Occipital lobe (tissue), 3 donors: ENCODE measurements at places on chromosomes 1 and 21.

DNA sequence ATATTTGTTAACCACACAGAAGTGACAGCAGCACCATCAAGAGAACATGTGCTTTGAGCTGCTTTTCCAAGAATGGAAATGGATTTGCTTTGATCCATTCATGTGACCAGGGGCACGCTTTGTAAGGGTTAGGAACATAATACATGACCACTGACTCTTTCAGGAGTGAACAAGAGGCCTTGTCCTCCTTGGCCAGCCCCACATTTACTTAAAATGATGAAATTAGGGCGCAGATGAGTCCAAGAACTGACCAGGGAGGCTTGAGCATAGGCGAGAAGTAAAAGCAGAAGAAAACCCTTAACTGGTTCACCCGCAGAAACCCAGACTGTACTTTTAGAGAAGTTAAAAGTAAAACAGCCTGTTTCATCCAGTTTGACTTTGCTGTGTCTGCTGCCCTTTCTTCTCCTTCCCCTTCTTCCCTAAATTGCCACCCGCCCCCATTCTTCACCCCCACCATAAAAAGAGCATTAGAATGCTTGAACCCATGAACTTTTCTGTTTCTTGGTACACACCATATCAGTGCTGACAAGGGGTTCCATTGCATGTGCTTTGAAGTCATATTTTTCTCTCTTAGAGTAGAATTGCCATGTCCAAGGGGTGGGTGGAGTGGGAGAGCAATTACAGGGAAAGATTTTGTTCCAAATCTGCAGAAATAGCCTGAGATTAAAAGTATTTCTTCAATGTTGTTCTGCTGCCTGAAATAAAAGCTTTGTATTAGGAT, 2.6 kb upstream of the GLUL start:
- DNase-seq: no peak

DNA sequence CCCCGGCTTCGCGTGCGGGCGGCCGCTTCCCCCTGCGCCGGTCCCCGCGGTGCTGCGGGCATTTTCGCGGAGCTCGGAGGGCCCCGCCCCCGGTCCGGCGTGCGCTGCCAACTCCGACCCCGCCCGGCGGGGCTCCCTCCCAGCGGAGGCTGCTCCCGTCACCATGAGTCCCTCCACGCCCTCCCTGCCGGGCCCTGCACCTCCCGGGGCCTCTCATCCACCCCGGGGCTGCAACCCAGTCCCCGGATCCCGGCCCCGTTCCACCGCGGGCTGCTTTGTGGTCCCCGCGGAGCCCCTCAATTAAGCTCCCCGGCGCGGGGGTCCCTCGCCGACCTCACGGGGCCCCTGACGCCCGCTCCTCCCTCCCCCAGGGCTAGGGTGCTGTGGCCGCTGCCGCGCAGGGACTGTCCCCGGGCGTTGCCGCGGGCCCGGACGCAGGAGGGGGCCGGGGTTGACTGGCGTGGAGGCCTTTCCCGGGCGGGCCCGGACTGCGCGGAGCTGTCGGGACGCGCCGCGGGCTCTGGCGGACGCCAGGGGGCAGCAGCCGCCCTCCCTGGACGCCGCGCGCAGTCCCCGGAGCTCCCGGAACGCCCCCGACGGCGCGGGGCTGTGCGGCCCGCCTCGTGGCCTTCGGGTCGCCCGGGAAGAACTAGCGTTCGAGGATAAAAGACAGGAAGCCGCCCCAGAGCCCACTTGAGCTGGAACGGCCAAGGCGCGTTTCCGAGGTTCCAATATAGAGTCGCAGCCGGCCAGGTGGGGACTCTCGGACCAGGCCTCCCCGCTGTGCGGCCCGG, 159.2 kb downstream of the RUNX1 start:
- DNase-seq: no peak

- no peak for DNase-seq
Measured at GRCh38 chr1:9350013-9350908, 57.6 kb downstream of the SPSB1 start.

DNA sequence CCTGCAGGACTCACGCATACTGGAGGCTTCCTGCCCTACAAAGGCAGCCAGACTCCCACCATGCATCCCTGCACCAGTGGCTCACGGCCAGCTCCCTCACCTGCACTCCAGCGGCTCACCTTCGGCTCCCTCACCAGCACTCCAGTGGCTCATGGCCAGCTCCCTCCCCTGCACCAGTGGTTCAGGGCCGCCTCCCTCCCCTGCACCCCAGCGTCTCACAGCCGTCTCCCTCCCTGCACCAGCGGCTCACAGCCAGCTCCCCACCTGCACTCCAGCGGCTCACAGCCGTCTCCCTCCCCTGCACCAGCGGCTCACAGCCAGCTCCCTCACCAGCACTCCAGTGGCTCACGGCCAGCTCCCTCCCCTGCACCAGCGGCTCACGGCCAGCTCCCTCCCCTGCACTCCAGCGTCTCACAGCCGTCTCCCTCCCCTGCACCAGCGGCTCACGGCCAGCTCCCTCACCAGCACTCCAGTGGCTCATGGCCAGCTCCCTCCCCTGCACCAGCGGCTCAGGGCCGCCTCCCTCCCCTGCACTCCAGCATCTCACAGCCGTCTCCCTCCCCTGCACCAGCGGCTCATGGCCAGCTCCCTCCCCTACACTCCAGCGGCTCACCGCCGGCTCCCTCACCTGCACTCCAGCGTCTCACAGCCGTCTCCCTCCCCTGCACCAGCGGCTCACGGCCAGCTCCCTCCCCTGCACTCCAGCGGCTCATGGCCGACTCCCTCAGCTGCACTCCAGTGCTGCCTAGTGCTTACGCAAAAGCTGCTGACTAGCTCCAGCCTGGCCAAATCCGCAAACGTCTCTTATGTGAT, 324.5 kb downstream of the NPHP4 start:
- no peak for DNase-seq

DNA sequence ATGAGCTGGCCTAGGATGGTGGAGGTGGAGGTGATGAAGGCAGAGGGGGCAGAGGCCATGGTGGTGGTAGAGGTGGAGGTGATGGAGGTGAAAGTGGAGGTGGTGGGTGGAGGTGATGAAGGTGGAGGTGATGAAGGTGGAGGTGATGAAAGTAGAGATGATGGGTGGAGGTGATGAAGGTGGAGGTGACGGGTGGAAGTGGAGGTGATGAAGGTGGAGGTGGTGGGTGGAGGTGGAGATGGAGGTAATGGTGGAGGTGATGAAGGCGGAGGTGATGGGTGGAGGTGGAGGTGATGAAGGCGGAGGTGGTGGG, 19.7 kb upstream of the NPHP4 start:
- no peak for DNase-seq

DNA sequence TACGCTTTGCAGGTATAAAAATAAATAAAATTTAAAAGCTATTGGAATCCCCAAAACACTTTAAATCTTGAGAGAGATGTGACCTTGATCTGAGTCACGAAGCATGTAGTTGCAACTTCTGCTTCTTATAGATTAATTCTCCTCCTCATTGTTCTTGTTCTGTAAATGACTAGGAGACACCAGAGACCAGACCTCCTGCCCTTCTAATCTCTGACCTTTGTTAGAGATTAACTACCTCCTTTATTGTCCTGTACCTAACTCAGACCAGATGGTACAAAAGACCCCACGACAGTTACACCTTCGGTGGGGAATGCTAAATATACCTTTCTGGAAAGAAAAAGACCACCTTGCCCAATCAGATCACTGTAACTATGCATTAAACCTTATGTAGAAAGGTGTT, 76.9 kb upstream of the NEK2 start:
- DNase-seq: no peak

GRCh38 chr1:92075311-92075710, at the start of gene SETSIP:
Gene SETSIP, minus strand, starts transcription at chr1:92075411. Its CDS starts 0 bp downstream, at chr1:92075411.
- no peak for DNase-seq

GRCh38 chr1:232346844-232347243, 283.1 kb downstream of the SIPA1L2 start:
- DNase-seq: no peak

DNA sequence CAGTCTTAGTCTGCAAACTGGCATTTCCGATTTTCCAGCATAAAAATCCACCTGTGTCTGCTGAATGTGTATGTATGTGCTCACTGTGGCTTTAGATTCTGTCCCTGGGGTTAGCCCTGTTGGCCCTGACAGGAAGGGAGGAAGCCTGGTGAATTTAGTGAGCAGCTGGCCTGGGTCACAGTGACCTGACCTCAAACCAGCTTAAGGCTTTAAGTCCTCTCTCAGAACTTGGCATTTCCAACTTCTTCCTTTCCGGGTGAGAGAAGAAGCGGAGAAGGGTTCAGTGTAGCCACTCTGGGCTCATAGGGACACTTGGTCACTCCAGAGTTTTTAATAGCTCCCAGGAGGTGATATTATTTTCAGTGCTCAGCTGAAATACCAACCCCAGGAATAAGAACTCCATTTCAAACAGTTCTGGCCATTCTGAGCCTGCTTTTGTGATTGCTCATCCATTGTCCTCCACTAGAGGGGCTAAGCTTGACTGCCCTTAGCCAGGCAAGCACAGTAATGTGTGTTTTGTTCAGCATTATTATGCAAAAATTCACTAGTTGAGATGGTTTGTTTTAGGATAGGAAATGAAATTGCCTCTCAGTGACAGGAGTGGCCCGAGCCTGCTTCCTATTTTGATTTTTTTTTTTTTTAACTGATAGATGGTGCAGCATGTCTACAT, 2.5 kb upstream of the OLFML3 start:
- no peak for DNase-seq

DNA sequence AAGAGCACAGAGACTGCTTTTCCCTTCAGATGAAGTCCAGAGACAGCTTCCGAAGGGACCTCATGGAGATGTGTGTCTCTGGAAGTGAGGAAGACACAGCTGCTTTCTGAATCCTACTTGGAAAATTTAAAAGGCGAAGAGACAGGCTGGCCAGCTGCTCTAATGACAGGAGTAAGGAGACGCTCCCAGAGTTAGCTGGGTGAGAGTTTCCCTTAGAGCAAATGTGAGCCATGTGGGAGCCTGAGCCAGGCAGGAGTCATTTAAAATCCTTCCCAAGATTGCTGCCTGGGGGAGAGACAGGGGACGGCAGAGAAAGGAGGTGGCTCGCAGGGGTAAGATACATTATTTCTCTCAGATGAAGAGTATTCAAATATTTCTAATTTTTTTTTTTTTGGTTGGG, 53.1 kb downstream of the ZNF326 start:
- no peak for DNase-seq

GRCh38 chr1:56125316-56125715, 454.0 kb downstream of the PLPP3 start:
- no peak for DNase-seq

GRCh38 chr1:153567621-153568366, 2.1 kb upstream of the S100A2 start:
- no peak for DNase-seq

DNA sequence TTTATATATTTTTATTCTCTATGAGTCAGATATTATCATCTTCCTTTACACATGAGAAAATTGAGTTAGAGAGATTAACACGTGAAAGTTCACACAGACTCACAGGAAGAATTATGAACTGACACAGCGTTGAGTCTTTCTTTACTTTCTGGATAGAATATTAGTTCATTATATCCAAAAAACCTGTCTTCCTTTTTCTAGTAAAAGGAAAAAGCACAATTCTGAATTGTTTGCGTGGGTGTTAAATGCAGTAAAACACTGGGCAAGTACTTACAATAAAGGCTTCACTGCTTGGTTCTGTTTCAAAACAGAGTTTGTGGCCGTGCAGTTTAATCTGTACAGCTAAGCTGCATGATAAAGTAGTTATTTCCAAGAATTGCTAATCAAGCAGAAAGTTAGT, 10.8 kb downstream of the MAGI3 start:
- no peak for DNase-seq

- no peak for DNase-seq
Measured at GRCh38 chr1:8374812-8375211, 56.9 kb downstream of the SLC45A1 start.

DNA sequence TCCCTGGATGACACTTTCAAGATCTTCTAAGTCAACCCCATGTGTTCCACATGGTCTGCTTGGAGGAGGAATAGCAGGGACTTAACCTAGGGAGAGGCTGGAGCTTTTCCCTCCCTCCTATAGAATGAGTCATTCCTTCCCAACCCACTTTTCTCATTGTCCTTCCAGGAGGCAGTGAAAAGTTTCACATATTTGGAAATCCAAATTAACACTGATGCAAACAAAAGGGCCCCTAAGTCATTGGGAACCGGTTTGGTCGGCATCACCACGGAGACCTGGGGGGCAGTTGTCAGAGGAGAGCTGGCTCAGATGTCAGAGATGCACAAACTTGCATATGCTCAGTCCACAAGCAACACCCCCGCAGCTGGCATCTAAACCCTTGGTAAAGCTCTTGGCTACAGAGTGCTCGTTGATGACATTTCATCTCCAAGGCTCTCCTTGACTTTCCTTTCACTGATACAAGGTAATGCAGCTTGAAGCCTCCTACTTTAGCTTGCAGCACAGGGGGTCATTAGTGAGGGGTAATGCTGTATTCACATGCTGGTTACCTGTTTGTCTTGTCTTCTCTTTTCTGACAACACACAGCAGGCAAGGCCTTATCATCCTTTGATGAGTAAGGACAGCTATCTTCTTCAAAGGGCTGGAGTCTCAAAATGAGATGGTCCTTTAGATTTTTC, 12.3 kb upstream of the LRRC8D start:
- DNase-seq: no peak

- DNase-seq: no peak
Measured at GRCh38 chr1:3456964-3457909, 2.8 kb downstream of the ARHGEF16 start.

- no peak for DNase-seq
Measured at GRCh38 chr1:53475664-53476063, 16.5 kb downstream of the DMRTB1 start.

- no peak for DNase-seq
Measured at GRCh38 chr1:40391688-40392145, 18.2 kb downstream of the SMAP2 start.

GRCh38 chr21:28148400-28149064, 844.1 kb downstream of the LTN1 start:
- peak; percentile 3 for DNase-seq

GRCh38 chr1:39852876-39853275, 30.4 kb downstream of the TRIT1 start:
- no peak for DNase-seq

DNA sequence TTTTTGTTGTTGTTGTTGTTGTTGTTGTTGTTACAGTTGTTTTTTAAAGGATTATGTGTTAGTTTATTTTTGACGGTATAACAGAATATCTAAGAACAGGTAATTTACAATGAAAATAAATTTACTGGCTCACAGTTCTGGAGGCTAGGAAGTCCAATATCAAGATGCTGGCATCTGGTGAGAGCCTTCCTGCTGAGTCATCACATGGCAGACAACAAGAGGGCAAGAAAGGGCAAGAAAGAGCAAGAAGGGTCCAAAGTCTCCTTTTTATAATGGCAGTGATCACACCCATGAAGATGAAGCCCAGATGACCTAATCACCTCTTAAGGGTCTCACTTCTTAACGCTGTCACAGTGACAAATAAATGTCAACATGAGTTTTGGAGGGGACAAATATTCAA, 142.1 kb downstream of the NEGR1 start:
- DNase-seq: no peak
